ENCODE measurements at places on chromosomes 11 and 22.

GRCh38 chr11:112212290-112212689 is 13.9 kb upstream of the PTS start:
- DNase-seq: no peak

GRCh38 chr11:133949129-133949528 is 7.6 kb downstream of the IGSF9B start:
- DNase-seq: no peak

GRCh38 chr11:128261011-128261421 is 326.3 kb downstream of the ETS1 start:
- DNase-seq: no peak

DNA sequence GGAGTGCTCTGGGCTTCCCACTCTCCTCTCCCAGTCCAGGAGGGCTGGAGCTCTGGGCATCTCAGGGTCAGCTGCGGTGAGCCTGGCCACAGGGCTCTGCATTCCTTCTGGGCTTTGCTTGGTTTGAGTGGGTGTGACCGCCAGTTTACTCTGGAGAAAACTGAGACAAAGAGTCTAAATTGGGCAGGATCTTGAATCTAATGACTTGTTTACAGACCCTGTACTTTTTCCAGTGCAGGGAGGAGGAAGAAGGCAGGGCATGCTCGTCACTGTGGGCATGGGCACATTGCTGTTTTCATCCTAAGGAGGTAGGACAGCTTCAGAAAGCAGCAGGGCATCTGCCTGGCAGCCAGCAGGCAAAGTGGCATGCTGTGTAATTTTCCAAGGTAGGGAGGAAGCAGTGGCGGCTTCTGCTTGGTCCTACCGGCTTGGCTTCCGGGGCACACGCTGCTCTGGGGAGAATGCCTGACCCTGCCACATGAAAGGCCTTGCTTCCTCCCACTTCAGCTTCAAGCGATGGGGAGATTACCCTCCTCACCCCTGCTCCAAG is 22.9 kb downstream of the FLI1 start:
- DNase-seq: peak; percentile 55

GRCh38 chr11:12743834-12744449 is 69.7 kb downstream of the TEAD1 start:
- DNase-seq: no peak

DNA sequence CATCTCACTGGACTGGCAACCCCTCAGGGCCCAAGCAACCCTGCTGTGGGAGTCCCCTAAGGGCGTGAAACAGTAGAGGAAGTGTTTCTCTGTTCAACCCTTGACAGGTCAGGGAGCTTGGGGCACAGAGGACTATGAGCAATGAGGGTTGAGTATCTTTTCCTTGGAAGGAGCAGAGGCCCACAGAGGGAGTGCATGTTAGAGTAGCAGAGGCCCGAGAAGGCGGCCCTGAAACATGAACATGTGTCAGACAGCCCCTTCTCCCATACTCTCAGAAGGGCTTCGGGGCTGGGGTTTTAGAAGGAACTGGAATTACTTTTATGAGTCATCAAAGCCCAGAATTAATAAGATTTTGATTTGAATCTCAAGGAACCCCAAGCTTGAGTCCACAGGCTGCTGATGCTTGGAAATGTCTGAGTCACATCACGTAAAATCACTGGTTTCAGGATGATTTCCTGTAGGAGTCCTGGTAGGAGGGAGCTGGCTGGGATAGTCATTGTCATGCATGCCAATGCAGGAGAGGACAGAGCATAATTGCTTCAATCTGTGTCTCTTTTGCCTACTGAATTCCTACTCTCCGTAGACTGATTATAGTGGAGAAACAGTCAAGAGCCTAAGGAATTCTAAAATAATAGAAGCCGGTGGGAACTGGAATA is 22.6 kb downstream of the C11orf71 start:
- DNase-seq: no peak

- no peak for DNase-seq
Observed at GRCh38 chr11:25910086-25910485, 421.8 kb upstream of the ANO3 start.

GRCh38 chr11:54558407-54558806 is 45.4 kb downstream of the OR4C46 start:
- DNase-seq: peak; percentile 3

GRCh38 chr11:90512846-90513245 is 290.0 kb upstream of the CHORDC1 start:
- DNase-seq: no peak

DNA sequence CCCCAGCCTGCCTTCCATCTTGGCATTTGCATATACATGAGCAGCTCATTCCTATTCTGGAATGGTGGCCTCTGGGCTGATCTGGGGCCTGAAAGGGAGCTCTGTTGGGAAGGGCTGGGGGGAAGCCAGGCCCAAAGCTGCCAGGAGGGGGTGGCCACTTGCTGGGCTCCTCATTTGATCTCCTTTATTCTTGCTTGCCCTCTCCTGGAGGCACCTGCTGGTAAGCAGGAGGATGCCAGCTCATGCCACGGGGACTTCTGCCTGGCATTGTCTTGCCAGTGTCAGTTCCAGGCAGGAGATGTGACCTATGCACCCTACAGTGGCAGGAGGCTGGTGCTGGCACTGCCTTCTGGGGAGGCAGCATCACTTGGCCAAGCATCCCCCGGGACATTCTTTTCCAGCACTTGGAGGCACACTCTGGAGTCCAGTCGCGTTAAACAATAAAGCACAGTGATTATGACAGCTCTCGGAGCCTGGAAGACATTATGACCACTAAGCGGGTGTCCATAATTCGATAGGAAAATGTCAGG is 128.3 kb downstream of the NTM start:
- no peak for DNase-seq

GRCh38 chr11:59669611-59670009 is 773 bp upstream of the PATL1 start:
- no peak for DNase-seq

DNA sequence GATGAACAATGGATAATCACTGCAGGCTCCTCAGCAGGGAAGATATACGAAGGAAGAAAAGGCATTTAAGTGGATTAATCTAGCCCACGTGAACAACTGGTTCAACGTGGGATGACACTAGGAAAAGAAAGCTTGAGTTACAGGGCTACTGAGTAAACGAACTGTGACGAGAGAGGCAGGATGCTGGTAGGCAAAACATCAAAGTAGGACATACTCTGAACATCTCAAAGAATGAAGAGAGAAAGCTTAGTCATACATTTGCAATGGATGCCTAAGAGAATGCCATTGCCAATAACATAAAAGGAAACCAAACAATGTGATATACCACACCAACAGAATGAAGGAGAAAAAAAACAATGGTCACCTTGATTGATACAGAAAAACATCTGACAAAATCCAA is 12.9 kb downstream of the USP28 start:
- no peak for DNase-seq

DNA sequence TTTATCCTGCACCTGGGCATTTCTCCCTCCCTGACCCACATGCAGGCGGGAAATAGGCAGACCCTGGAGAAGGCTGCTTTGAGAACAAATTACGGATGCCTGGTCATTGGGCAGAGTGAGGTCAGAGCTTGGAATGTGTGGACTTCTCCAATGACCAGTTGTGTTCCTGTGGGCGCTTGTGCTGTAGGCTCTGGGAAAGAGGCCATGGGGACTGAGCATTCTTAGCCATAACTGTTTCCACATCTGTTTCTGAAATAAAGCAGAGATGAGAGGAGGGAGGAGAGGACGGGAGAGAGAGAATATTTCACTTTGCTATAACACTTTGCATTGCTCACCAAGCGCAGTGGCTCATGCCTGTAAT is 11.2 kb upstream of the TMEM184B start:
- DNase-seq: no peak

DNA sequence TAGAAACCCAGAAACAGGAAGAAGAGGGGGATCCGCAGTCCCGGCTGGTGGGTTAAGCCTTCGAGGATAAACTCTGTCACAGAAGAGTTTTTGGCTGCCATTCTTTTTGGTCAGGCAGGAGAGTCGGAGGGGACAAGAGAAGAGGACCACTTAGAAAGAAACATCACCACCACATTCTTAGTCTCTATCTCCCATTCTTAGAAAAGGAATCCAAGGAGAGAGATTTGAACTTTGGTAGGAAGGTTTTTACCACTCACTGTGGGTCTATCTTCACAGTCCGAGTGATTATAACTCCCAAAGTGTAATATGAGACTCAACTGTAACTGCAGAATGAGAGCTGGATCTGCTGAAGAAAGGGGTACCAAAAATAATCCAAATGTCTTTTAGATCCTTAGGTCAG is at the start of gene OR8B12:
TSS of gene OR8B12 (minus strand) at position 101 of the 400 bp plus-strand sequence. CDS start at position 101, 0 bp downstream.
- DNase-seq: no peak

DNA sequence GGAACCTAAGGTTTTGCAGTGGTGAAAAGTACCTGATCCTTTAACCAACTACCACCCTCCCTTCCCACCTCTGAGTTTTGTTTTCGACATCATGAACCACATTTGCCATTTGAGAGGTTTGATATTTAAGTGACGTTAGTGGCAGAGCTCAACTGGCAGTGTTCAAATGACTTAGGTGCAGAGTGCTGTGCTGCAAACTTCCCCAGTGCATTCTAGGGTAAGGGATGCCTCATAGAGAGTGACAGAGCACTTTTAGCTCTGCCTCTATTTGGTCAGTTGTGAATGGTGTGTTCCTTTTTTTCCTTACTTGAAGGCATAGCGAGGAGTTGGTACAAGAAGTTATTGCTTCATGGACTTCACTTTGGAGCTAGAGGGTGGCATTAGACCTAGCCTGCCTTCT is 9.4 kb downstream of the BMAL1 start:
- DNase-seq: no peak

DNA sequence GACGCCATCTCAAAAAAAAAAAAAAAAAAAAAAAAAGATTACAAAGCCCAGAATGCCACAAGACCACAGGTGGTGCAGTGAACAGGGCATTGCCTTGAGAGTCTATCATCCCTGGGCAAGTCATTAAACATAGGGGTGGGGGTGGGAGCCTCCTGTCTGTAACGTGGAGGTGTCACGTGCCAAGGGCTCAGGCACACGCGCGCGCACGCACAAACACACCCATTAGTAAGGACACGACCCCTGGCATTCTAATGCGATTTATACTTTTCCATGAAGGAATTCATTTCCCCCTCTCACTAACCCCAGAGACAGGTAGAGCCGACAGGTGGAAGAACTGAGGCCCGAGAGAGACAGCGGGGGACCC is 5.8 kb upstream of the GCAT start:
- no peak for DNase-seq

GRCh38 chr11:65366340-65366773 is 11.8 kb downstream of the TIGD3 start:
- DNase-seq: peak; percentile 80

DNA sequence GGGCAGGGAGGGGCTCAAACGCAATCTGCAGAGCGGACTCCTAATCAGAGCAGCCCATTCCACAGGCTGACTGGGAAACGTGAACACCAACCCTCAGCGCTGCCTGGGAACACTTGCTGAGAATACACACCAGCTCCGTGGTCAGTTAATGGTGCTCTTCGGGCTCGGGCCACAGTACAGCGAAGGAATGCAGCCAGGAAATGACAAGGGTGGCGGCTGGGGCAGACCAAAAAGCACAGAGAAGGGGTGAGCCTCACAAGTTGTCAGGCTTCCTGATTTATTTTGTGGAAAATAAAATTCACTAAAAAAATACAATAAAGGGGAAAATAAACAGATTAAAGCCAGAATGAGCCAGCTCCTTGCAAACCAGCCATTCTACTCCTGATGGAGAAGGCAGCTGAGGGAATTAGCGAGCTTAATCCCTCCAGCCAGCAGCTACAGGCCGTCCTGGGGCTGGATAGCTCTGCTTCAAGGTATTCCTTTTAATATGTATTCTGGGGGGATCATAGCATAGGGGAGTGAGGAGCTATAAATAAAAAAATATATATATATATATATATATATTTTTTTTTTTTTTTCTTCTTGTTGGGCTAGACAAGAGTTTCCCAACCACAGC is 165.5 kb upstream of the NTM start:
- DNase-seq: no peak

- DNase-seq: no peak
Observed at GRCh38 chr11:31972623-31973022, 118.3 kb upstream of the RCN1 start.

- no peak for DNase-seq
Observed at GRCh38 chr11:109209572-109209971, 212.4 kb upstream of the C11orf87 start.

DNA sequence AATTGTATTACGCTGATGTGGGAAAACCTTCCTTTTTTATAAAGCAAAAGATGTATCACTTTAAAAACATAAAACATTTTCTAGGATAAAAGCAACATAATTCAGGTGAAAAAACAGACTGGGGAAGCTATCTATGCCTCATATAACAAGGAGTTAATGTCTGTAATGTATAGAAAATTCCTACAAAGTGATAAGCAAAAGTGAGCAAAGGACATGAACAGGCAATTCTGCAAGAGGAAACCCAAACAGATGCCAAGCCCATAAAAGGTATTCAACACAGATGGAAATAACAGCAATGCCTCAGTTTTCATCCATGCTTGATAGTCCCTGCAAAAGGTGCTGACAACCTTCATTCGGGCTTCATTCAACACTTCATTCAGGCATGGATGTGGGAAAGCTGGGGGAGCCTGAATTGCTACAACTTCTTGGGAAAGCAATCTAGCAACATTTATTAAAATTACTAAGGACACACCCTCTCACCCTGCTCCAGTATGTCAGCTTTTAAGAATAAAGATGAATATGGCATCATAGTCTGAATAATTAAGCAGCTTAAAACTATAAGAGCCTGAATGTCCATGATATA is 39.3 kb downstream of the KCNQ1OT1 start:
- no peak for DNase-seq

DNA sequence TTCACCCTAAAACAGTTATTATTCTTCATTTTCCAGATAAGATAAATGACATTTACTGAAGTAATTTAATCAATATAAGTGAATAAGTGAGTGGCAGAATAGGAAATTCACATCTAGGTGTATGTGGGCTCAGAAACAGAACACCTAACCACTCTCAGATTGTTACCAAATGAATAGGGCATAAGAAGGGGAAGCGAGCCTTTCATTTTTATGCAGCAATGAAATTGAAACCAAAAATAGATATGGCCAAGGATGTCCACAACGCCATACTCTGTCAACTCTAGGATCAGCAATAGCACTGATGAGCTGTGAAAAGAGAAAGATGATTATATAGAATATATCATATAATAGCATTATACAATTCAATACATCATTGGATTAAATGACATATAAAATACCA is 398.1 kb upstream of the API5 start:
- no peak for DNase-seq

DNA sequence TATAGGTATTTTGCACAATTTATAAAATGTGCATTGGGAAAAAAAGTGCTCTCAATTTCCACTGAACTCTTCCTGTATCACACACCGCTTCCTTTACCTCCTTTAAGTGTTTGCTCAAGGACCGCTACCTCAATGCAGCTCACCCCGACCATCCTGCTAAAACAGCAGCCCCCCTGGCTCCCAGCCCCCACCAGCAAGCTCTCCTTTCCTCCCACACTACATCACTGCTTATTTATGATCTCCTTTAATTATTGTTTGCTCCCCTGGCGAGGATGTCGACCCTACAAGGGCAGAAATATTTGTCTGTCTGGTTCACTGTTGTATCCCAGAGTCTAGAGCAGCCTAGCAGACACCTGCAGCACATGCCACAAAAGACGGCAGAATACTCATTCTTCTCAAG is 10.0 kb downstream of the SHANK2 start:
- DNase-seq: no peak

- DNase-seq: no peak
Observed at GRCh38 chr11:66548774-66549630, 2.3 kb downstream of the ACTN3 start.

GRCh38 chr11:116199182-116199581 is 573.6 kb downstream of the BUD13 start:
- no peak for DNase-seq
